CD4-positive, alpha-beta T cell treated with Interferon alpha-2 for 1 hour (primary cell): ENCODE measurements at places on chromosomes 16 and 17.
A peak's percentile ranks its signal among the peaks of the same experiment; 100 is the strongest.

DNA sequence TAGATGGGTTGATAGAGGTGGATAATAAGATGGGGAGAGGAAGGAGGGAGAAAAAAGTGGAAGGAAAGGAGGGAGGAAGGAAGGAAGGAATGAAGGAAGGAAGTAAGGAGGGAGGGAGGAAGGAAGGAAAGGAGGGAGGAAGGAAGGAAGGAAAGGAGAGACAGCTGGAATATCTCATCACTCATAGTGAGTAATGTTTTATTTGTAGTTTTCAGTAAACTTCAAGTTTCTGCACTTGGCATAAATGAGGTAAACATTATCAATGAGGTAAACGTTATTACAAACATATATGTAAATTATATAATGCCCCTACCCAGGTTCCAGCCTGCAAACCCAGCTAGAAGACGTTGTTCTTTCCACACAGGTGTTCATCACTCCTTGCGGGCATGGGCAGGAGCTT, 89.8 kb upstream of the XYLT1 start:
- no peak for DNase-seq

- no peak for DNase-seq
These were observed 8.5 kb downstream of the TXNDC11 start for GRCh38 chr16:11734025-11734652.

DNA sequence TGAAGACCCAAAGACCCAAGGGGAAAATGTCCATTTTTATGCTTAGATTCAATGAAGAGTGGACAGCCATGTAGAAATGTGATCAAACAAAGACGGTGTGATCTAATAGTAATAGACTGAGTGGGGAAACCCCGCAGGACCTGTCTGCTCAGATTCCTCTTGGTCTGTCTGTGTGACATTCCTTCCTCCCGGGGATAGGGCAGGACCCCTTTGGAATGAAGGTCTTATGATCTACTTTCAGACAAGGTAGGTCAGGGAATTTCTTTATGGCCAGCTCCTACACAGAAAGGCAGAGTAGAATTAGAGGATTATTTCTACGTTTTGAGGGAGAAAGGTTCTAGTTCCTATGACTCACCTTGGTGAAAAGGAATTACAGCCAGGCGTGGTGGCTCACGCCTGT, 267.6 kb downstream of the STX8 start:
- DNase-seq, result no peak

DNA sequence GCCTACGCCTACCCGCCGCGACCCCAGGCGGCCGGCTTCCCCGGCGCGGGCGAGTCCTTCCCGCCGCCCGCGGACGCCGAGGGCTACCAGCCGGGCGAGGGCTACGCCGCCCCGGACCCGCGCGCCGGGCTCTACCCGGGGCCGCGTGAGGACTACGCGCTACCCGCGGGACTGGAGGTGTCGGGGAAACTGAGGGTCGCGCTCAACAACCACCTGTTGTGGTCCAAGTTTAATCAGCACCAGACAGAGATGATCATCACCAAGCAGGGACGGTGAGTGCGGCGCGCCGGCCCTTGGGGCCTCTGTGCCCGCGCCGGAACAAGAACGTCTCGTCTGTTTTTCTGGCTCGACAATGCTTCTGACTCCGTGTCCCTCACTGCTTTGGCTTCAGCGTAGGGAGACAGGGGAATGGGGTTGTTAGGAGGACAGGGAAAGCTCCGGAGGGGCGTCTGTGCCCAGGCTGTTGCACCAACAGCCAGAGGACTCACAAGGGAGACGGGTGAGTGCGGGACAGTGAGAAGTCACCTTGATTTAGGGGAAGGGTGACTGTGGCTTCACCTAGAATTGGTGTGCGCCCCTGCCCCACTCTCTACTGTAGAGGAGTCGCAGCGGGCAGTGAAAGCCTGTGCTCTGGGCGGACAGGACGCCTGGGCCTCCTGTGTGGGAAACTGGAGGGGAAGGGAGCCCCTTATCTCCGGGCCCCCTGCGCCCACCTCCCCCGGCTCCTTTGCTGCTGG, 806 bp downstream of the TBX21 start:
- no peak for DNase-seq

- DNase-seq, result no peak
These were observed 82.1 kb upstream of the GNAO1 start for GRCh38 chr16:56109205-56109604.

DNA sequence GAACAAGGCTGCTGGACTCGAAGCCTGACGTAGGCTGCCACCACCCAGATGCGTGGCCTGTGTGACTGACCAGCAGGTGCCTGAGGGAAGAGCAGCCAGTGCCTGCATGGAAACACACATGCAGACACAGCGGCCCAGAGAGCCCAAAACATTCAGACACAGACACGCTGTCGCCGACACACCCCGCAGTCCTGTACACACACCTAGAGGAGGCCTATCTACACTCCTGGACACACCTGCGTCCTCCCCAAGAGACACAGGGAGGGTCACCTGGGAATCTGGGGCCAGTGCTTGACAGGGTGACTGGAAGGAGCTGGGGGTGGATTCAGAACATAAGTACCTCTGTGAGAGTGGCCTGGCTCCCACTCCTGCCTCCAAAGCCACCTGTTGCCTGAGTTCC, 6.1 kb upstream of the TSPOAP1 start:
- DNase-seq, result no peak

DNA sequence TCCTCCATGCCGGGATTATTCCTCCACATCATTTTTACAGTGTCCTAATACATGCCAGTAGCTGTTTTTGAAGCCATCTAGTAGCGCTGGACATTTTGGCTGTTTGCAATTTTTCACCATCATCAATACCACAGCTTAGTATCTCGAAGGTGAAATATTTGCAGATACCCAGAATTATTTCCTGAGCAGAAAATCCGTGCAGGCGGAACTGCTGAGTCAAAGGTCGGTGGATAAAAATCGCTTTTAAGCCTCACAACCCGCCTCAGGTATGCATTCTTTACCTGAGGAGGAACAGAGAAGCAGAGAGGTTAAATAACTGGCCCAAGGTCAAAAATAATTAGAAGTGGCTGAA, 584 bp upstream of the TNRC6A start:
- no peak for DNase-seq

- no peak for DNase-seq
These were observed 73.6 kb downstream of the PPM1E start for GRCh38 chr17:58829172-58829637.

- DNase-seq, result peak; percentile 11
These were observed at the start of gene CHST6 for GRCh38 chr16:75495076-75495674. Gene CHST6 (minus strand): TSS chr16:75495441. CDS start chr16:75479828, 15,613 bp downstream.

- no peak for DNase-seq
These were observed 32.0 kb downstream of the SOX8 start for GRCh38 chr16:1013593-1013900.

- no peak for DNase-seq
These were observed 10.0 kb downstream of the CMC2 start for GRCh38 chr16:80996688-80997138.

DNA sequence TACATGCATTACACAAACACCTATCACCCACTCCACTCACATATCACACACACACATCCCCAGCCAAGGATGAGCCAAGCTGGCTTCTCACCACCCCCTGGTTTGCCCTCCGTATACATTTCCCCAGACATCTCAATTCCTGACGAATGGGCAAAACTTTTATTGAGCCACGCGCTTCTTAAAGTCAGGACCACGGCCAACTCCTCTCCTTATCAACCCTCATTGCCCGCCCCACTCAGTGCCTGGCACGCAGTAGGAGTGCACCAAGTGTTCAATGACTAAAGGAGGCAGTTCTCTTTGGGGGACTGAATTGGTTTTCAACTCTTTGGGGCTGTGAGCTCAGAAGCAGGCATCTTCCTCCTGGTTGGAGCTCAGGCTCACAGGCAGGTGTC, 22.5 kb upstream of the C16orf78 start:
- DNase-seq, result no peak

DNA sequence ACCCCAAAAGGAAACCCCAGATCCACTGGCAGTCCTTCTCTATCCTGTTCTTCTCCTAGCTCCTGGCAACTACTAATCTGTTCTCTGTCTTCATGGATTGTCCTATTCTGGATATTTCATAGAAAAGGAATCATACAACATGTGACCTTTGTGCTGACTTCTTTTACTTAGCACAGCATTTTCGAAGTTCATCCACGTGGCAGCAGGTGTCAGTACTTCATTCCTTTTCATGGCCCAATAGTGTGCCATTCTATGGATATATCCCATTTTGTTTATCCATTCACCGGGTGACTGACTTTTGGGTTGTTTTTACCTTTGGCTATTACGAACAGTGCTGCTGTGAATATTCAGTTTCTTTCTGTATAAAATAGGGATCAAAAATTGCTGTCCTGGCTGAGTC, 10.4 kb upstream of the FA2H start:
- no peak for DNase-seq

- no peak for DNase-seq
These were observed 32.5 kb downstream of the BAIAP2 start for GRCh38 chr17:81067391-81067811.

DNA sequence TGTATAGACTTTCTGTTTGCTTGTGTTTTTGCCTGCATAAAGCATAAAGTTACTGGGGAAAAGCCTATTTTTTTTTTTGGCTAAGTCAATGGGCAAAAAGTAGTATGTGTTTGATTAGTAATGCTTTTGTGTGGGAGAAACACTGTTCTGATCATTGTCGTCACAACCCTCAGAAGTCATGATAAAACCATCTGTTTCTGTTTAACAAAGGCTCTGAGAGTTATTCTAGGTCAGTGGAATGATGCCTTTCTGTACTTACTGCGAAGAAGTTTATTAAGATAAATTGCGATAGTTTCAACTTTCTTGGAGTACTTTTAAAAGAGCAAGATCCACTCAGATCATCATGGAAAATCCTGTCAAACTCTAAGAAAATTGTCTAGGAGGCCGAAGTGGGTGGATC, 80.9 kb downstream of the PRKCA start:
- no peak for DNase-seq

GRCh38 chr16:732936-733335, 6.0 kb downstream of the HAGHL start:
- no peak for DNase-seq

DNA sequence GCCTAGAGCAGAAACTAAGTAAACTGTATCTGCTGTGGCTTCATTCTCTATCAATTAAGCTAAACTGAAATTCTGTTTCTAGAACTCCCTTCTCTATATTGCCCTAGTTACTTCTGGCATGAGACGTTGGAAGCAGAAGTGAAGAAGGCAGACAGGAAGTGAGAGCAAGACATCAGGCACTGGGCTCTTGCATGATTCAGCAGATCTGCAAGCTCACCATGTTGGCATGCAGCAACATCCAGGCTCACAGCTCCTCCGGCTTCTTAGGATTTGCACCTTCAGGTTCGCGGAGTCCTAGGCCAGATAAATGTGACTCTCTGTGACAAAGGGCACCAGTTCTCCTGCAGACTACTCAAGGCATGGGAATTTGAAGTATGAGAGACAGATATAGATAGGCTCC, 148.3 kb downstream of the CDH8 start:
- peak; percentile 2 for DNase-seq

DNA sequence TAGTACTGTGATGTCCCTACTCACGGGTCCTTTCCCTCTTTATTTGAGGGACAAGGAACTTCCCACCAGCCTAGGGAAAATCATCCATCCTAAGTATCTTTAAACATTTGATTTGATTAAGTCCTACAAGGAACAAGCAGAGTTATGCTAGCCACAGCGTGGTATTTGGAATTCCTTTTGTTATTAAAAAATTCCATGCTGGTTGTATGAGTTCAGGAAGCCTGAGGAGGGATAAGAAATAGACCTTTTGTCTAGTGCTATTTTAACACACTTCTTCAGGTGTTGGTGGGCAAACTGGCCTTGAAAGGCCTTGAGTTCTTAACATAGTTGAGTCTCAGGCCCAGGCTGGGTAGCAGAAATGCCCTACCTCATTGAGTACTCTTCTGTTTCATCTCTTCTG, 105.4 kb upstream of the TBX2 start:
- no peak for DNase-seq

- no peak for DNase-seq
These were observed 19.7 kb downstream of the ARHGAP17 start for GRCh38 chr16:24995469-24995868.

DNA sequence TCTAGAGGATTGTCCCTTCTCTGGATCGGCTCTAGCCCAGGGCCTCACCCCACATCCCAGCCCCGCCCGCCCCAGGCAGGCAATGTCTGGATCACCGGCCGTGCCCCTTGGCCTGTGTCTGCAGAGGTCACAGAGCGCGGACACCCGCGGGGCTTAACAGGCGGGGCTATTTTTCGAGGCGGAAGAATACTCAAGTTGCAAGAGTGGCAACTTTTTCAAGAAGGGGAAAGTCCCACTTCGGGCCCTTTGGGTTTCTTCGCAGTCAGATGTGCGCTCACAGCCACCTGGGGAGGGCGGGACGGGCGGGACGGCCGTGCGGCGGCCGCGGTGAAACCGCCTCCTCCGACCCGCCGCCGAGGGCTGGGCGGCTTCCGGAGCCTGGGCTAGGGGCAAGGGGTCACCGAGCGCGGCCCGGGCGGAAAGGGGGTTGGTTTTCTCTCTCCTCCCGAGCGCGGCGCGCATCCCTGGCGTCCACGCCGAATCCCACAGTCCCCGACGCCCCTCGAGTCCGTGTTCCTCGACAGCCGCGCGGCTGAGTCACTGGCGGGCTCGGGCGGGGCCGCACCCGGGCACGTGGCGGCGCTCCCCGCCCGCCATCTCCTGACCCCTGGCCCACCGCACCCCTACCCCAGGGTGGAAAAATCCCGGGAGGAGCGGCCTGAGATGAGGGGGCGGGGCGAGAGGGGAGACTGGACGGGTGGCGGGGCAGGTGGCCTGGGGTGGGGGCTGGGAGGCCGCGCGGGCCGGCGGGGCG, 1.2 kb upstream of the PFN1 start:
- DNase-seq, result peak; percentile 88

DNA sequence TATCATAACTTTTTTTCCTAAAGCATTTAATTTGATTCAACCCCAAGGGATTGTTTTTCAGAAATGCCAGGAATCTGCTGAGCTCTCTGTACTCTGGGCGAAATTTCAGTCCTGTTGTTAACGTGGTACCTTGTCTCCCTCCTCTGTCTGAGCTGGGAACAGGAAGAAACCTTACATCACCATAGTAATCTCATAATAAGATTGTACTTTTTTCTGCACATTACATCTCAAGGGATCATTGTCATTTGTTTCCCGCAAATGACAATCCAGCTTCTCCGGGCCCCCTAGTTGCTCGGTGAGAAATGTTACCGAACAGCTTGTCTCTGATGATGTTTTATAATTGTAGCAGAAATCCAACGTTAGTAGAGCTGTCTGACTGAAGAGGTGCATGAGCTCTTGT, 152.7 kb upstream of the ERCC4 start:
- DNase-seq, result no peak
